ENCODE measurements at places on chromosomes 16 and 17.

DNA sequence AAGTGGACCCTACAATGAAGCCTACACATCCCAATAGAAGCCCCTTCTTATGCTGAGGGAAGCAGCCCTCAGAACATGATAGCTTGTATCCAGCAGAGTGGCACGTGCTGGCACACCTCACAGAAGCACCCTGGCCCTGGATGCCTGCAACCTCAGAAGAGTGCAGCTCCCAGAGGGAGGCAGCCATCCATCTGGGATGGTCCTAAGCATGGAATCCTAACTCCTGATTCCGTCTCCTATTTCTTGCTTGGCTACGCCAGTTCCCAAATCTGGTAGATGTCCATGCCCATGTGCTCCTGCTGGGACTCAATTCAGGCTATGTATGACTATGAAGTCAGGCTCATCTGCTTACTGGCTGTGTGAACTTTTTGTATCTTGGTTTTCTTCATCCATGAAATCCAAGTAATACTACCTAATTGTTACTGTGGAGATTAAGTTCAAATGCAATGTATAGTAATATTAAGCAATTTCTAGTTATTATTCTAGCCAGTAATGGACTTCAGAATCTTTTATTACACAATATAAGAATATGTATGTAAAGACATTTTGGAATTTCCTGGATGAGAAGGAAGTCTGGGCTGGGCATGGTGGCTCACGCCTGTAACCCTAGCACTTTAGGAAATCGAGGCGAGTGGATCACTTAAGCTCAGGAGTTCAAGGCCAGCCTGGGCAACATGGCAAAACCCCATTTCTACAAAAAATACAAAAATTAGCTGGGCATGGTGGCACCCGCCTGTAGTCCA lies 32.4 kb downstream of the SIAH1 start:
- DNase-seq: no peak

GRCh38 chr17:81454473-81454872 lies 58.1 kb downstream of the ACTG1 start:
- DNase-seq: no peak

GRCh38 chr17:32910769-32911168 lies 17.2 kb upstream of the TMEM98 start:
- DNase-seq: no peak

DNA sequence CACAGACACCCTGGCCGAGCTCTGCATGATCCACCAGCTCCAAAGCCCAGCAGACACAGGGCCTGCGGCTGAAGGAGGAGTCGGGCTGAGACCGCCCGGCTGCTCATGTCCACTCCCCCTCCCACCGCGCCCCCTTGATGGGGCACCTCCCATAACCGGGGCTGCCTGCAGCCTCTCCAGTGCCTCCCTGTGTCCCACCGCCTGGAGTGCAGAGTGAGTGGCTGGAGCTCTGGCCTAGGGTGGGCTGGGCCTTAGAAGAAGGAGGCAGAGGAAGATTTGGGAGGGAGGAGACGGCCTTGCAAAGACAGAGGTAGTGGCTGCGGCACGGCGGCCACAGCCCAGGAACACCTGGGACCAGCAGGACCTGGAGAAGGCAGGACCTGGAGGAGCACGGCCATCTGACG lies 4.0 kb downstream of the CBFA2T3 start:
- DNase-seq: no peak

DNA sequence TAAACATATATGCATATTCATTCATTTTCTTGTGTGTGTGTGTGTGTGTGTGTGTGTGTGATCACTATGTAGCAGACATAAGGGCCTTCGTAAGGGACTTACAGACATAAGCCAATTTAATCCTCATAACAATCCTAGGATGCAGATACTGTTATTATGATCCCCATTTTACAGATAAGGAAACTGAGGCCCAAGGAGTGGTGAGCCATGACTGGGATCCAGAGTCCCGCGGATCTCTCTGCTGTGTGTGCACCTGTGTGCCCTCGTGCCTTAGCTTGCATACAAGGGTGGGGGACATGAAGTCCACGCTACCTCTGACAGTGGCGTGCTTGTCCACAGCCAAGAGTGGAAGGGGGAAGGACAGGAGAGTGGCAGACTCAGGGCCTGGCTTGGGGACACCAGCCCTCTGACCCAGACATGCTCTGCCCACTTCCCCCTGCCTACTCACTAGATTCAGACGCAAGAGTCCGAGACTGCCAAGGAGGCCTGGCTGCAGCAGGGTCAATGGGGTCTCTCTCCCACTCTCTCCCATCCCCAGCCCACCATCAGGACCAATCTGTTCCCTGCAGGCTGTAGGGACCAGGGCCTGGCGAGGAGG lies 9.8 kb upstream of the SMTNL2 start:
- DNase-seq: no peak
